KBM-7 (cell line): ENCODE measurements at places on chromosomes 11 and 22.

DNA sequence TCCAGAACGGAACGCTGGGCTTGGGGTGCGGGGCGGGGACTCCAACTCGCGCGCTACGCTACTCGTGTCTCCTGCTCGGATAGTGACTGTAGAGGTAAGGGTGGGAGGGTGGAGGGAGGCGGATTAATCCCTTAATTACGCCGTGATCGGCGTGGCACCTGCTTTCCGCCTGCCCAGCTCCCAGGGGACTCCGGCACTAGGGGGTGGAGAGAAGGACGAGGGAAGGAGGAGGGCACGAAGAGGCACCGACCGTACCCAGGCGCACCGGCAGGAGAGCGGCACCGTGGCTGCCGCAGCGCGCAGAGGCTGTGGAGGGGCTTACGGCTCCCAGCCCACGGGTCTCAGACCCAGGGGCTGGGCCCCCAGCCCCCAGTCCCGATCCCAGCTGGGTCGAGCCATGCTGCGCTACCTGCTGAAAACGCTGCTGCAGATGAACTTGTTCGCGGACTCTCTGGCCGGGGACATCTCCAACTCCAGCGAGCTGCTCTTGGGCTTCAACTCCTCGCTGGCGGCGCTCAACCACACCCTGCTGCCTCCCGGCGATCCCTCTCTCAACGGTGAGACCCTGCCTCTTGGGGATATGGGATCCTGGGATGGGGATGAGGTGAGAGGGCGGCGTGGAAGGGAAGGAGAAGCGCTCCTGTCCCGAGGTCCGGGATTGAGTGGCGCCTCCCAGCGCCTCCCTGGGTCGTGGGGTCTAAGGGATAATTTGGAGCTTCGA, at the start of gene ROBO3:
ROBO3 (plus strand) TSS at position 252 of the 721 bp plus-strand sequence; CDS start at position 398, 146 bp downstream.
- no peak for DNase-seq

GRCh38 chr11:111460340-111460739, 51.8 kb downstream of the BTG4 start:
- DNase-seq: no peak

DNA sequence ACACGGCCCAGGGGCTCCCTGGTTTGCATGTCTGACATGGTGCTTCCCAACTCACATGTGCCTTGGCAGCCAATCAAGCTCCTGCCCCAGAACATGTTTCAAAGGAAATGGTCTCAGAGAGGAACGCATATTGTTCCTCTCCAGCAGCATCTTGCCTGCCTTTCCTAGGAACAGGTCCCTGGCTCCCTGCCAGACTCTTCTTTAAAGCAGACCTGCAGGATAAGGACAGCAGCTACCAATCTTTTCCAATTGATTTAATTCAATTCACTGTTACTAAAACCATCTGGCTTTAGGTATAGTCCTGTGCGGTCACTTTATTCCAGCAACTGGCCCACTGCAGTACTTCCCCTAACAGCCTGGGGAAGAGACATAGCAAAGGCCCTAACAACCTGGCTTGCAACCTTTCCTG, 79.9 kb downstream of the AMBRA1 start:
- no peak for DNase-seq

GRCh38 chr11:99937330-99937729, 749.8 kb upstream of the ARHGAP42 start:
- DNase-seq: no peak

DNA sequence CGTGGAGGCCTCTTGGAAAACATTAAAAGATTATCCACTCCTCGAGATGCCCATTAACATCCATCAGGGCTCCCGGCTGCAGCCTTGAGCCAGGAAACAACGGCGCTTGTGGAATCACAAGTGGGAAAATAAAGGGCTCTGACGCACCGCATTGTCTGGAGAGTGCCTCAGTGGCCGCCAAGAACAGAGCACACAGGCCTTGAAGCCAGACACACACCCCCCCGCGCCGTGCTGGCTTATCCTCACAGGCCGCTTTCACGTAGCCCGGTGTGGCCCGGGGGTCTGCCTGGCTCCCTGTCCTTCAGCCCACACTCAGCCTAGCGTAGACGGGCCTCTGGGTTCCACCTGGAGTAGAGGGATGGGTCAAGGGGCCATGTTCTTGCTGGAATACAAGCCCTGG, 1020.5 kb downstream of the BRD1 start:
- DNase-seq: no peak

- no peak for DNase-seq
These were observed 26.0 kb upstream of the CBX7 start for GRCh38 chr22:39178206-39179111.

- DNase-seq: no peak
These were observed 17.7 kb downstream of the CBL start for GRCh38 chr11:119223856-119224255.

DNA sequence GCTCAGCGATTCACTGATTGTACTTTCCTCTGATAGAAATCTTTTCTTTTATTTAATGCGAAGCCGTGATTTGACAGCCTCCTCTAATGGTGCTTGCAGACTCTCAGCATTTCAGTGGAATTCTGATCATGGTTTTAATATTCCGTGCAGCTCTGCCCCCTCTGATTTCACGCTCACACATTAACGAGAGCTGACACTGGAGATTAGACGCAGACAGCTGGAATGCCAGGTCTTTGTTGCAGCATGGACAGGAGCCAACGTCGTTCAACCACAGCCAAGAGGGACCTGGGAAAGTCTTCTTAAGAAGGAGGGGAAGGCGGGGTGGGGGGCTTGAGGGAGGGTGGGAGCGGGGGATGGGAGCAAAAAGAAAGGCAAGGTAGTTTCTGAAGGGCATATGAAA, 186.4 kb downstream of the BLID start:
- DNase-seq: no peak

DNA sequence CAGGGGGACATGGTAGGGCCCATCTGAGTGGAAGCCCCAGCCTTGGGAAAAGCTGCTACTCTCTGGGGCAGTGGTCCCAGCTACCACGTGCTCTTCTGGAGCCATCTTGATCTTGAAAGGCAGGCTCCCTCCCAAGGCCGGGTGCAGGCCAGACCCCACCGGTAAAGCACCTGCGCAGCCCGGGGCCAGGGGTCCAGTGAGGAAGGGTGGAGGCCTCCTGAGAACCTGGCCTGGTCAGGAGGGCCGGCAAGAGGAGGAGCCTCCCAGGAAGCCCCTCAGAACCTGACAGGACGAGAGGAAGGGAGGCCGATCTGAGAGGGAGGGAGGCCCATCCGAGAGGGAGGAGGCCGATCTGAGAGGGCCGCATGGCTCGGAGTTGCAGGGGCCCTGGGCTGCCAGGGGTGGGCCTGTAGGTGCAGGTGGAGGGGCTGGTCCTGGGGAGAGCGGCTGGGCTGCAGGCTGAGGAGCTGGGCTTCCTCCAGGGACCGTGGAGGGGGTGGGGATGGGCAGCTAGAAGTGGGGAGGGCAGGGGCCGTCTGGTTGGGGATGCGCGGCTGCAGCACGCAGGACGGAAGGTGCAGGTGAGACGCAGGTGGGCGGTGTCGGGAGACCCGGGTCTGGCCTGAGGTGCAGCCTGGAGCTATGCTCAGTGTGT, 529 bp downstream of the GRAMD4 start:
- DNase-seq: no peak

- no peak for DNase-seq
These were observed 259.9 kb downstream of the CADM1 start for GRCh38 chr11:115244296-115244695.

DNA sequence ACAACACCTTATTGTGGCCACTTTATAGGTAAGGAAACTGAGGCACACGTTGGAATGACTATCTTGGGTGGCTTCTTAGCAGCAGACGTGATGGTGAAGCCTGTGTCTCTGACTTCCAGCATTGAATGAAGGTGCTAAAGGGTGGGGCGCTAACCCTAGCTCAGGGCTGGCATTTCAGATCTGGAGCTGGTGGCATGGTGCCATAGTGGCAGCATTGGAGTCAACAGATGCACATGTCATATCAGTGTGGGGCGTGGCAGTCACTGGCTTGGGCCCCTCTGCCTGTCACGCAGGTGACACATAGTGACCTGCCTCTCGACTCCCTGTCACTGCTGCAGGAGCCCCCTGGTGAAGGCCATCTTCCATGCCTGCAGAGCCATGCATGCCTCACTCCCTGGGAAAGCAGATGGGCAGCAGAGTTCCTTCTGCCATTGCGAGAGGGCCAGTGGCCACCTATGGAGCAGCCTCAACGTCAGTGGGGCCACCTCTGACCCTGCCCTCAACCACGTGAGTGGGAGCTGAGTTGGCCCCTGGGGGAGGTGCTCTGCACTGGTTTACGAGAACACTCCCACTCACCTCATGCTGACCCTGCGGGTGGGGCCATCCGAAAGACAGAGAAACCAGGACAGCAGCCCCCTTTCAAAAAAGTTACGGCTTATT, 14.8 kb downstream of the SHISA8 start:
- no peak for DNase-seq

DNA sequence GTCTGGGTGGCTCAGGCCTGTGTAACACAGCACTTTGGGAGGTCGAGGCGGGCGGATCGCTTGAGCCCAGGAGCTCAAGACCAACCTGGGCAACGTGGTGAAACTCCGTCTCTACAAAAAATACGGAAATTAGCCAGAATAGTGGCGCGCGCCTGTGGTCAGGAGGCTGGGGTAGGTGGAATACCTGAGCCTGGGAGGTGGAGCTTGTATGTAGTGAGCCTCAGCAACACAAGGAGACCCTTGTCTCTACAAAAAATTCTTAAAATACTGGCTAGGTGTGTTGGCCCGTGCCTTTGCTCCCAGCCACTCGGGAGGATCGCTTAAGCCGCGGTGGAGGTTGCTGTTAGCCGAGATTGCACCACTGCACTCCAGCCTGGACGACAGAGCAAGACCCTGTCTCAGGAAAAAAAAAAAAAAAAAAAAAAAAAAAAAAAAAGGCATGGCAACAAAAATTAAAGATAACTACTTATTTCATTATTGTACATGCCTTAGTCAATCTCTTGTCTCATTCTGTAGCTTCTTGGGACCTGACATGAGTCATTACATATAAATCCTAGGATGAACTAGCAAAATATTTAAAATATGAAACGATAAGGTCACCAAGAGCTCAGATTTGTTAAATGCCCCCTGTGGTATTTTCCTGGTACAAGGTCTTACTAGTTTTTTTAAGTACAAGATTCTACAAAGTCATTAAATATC, 1.1 kb downstream of the TAF1D start:
- peak; percentile 69 for DNase-seq

DNA sequence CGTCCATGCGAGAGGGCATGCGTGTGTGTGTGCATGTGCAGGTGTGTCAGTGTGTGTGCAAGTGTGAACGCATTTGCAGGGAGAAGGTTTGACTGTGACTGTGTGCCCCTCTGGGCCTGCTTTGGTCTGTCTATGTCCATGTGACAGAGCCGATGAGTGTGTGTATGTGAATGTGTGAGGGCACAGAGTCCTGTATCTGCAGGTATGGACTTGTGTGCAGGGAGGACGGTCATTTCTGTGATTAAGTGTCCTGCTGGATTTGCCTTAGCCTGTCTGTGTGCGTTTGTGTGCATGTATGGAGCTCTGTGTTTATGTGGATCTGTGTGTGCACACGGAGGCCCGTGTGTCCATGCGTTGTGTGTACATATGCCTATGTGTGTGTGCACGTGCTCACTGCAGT, 5.4 kb downstream of the EMID1 start:
- DNase-seq: no peak

DNA sequence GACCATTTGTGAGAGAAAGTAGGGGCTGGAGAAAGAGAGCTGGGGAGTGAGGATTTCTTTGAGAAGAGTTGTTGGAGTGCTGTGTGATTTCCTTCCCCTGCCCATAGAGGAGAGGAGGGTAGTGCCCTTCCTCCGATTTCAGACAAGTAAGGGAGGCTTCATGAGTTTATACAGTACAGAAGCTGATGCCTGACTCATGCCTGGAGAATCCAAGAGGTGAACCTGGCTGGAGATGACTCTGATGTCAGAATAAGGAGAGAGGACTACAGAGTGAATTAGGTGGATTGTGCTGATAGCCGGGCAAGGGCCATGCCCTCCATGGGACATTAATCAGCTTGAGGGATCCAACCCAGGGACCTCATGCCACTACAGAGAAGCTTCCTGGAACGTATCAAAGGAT, 91.6 kb downstream of the FAR1 start:
- no peak for DNase-seq

- DNase-seq: peak; percentile 53
These were observed 4.2 kb upstream of the OSM start for GRCh38 chr22:30270832-30271231.

- DNase-seq: no peak
These were observed 464.2 kb upstream of the B3GAT1 start for GRCh38 chr11:134876226-134876625.

- peak; percentile 83 for DNase-seq
These were observed 1.0 kb upstream of the FKBP2 start for GRCh38 chr11:64239662-64240434.

DNA sequence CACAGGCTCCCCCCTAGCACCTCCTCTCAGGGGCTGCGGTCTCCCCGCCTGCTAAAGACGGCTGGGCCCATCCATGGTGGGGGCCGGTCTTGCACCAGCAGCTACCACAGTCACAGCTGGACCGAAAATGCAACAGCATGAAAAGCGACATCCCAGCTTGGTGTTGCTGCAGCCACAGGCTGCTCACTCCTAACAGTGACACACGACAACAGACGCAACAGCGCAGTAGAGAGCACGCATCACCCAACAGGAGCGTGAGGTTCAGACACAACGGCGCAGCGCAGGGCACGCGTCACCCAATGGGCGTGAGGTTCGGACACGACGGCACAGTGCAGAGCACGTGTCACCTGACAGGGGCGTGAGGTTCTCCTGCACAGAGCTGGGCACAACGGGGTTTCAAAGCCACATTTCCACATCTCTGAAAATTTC, 24.1 kb downstream of the TOLLIP start:
- no peak for DNase-seq

DNA sequence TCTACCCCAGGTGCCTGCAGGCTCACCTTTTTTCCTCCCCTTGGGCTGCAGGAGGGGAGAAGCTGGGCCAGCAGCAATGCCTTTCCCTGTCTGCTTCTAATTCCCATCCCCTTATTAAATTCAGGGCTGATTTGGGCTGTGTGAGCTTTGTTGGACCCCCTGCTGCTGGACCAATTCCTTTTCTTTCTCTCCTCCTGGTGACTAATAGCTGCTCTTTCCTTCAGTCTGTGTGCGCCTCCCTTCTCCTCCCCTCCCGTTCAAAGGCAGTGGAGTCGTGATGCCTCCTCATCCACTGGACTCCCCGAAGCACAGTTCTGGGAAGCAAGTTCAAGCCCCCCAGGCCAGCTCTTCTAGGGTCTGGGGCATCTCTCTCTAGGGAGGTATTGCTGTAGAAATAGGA, 567.9 kb upstream of the CADM1 start:
- no peak for DNase-seq

- no peak for DNase-seq
These were observed 54.7 kb downstream of the PANX1 start for GRCh38 chr11:94183251-94183885.

- no peak for DNase-seq
These were observed 563 bp upstream of the CRTAM start for GRCh38 chr11:122837528-122838346.

GRCh38 chr11:27293515-27294417, 69.2 kb downstream of the CCDC34 start:
- no peak for DNase-seq

- DNase-seq: no peak
These were observed at the start of gene GRK2 for GRCh38 chr11:67266449-67267187. GRK2 (plus strand) TSS chr11:67266473; CDS start chr11:67266700, 227 bp downstream.

- peak; percentile 34 for DNase-seq
These were observed 35.4 kb downstream of the CD82 start for GRCh38 chr11:44600839-44601383.
